ENCODE measurements at places on chromosomes 12 and 14.

DNA sequence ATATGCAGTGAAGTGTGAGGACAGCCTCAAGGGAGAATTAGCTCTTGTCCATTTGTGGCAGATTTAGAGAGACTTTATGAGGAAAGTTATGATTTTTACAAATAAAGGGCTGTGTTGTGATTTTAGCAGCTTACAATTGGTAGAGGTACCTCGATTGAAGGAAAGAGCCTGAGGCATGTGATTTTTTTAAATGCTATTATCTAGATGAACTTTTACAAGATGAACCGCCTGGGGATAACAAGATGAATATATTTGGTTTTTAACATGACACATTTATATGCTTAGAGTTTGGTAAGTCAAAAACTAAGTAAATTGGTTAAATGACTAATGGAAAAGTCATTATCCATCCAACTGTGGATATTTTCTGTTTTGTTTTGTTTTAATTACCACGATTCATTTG, 52.6 kb downstream of the AEBP2 start:
- no peak for DNase-seq

- DNase-seq: no peak
Observed at GRCh38 chr12:8037046-8037663, 4.6 kb downstream of the FOXJ2 start.

DNA sequence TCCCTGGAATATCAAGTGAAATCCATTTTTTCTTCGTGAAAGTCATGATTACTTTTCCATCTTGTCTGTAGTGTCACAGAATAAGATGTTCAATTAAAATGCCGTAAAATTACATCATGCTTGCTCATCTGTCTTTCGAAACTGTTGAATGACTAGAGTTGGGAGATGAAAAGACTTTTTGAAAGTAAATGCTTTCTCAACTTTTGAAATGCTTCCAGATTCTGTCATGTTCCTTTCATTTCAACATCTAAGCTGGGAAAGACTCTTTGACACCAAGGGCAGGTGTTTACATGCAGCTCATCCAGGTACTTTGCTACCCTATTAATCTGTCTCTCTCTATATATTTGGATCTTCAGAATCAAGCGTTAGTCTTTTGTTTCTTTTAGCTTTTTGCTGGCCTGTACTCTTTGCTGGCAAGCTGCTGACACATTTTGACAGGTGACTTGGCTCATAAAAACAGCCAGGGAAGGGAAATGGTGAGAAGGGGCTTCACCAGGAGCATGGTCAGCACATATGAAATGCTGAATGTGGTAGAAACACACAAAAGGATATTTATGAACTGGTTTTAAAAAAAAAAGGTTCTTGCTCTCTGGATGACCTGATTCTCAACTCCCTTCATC, 77.0 kb upstream of the METAP2 start:
- no peak for DNase-seq

- no peak for DNase-seq
Observed at GRCh38 chr12:74170645-74171477, 366.8 kb upstream of the ATXN7L3B start.

DNA sequence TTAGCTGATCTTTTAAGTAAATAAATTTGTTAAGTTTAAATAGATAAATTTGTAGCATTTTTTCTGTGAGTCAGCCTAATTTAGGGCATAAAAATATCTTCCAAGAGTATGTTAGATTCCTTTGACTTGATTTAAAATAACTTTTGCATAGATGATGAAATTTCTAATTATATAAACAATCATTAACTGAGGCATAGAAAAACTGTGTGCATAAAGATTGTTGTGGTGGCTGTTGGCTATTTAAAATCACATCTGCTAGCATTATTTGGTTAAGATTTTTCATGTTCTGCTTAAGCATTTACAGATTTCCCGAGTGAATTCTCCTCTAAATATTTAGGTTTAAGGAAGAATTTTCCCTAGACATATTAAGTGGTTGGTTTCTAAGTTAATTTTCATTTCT, 223.2 kb downstream of the FSCB start:
- no peak for DNase-seq

- no peak for DNase-seq
Observed at GRCh38 chr12:43841253-43841652, 5.4 kb downstream of the TMEM117 start.

DNA sequence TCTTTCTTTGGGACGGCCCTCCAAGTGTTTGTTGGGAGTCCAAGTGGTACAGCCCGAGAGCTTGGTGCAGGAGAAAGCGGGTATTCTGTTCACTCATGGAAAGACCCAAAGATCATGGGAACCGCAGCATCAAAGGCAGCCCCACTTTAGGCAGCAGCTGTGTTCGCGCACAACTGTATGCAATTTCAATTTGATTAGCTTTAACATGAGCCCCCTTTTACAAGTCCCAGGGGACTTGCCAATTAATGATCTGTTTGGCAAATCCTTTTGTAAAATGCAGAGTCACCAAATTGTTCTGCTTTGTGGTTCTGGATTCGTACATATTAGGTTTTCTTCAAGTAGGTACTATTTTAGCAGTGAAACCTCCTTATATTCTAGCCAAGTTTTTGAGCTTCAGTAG, 217.7 kb downstream of the AACS start:
- no peak for DNase-seq

GRCh38 chr12:20063116-20063515, 305.2 kb upstream of the PDE3A start:
- no peak for DNase-seq

DNA sequence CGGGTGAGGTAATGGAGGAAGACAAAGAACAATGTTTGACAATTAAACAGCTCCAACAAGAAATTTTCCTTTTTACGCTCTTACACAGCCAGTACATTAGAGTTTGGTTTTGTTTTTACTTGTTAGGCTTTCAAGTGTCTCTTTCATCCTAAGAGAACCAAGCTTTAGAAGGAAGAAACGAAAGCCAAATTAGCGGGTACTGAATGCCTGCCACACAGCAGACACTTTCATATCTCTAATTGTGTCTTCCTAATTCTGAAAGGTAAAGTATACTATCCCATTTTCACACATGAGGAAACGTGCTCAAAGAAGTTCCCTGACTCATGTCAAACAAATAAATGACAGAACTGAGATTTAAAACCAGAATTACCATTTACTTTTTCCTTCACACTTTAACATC, 65.0 kb downstream of the CDK17 start:
- DNase-seq: no peak

DNA sequence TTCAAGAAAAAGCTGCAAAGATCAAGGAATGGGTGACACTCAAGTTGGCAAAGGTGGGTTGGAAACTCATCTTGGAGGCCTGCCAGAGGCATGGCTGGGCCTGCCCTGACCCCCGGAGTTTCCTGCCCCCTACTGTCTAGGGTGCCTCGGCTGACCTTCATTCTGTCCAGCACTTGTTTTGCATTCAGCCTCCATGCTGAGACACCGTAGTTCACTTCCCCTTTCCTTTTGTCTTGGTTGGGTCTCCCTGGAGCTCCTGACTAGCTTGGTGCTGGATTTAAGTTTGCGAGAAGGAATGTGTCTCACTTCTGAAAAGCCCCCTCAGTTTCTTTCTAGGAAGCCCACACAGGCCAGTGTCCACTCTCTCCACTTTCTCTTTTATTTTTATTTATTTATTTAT, 26.5 kb downstream of the PLEKHH1 start:
- DNase-seq: no peak

- no peak for DNase-seq
Observed at GRCh38 chr14:60164404-60164711, 840 bp downstream of the DHRS7 start.

GRCh38 chr12:29191267-29191850, 42.3 kb downstream of the FAR2 start:
- DNase-seq: no peak

DNA sequence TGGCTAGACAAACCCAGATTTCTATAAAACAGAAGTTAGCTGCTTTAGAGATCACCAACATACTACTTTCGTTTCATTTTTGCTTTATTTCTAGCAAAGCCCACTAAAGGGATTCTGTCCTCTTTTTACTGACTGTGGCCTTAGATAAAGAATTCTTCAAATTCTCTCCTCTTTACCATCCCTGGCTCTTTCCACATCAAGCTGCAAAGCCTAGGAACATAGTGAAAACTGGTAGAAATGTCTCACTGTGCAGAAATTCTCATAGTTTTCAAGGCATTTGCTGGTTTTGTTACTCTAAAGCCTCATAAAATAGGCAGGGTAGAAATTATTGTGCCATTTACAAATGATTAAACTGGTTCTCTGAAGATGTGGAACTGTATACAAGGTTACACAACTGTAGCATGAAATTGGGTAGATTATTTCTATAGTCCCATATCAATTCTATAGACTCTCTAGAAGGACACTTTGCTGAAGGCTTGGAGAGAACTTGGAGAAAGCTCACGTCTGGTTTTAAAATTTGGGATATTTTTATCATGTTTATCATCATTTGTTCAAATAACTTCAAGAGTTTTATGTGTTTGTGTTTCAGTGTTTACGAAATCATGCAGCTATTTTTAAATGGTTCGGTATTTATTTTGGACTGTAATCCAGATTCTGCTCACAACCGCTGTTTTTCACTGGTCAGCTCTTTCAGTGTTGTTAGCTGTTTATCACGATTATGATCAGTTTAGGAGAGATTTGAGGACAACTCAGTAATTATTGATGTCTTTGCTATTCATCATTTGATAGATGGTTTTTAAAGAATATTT, 36.7 kb upstream of the CSRP2 start:
- DNase-seq: no peak

GRCh38 chr12:121765573-121765972, 27.9 kb downstream of the RHOF start:
- no peak for DNase-seq

DNA sequence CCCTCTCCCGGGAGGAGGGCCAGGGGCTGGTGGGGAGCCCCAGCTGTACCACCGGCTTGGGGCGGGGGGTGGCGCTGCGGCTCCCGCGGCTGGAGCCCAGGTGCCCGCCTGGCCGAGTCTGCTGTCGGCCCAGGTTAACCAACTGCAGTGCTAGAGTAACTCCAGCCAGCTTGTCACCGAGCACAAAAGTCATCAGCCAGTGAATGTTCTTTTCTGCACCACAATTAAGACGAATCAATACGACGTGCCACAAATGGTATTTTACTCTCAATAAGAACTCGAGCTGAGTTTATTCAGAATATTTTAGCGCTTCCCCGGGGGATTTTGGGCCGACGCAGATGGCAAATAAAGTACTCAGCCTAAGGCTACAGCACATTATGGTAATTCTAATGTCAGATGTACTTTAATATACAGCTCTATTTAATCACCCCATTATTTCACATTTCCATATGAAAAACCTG, 83.2 kb downstream of the BCL11B start:
- no peak for DNase-seq

GRCh38 chr12:112617153-112617505, 174.4 kb upstream of the RPH3A start:
- no peak for DNase-seq

- DNase-seq: peak; percentile 33
Observed at GRCh38 chr12:26122681-26123481, 2.0 kb downstream of the BHLHE41 start.

GRCh38 chr14:31283578-31284252, 76.1 kb upstream of the HECTD1 start:
- peak; percentile 63 for DNase-seq

DNA sequence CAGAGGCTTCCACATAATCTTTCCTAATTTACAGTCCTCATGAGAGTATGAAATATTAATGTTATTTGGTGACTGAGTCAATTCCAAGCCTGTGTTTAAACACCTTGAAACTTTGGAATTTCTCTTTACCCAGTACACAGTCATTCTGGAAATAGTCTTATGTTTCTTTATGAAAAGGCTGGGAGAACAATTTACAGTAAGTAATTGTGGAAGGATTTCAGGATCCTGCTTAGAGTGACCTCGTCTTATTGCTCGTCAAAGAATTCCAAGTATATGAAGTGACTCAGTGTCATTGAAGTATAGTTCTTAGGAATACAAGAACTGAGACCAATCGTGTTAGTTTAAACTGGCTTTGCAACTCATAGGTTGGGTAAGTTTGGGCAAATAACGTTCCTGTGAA, 634.2 kb downstream of the SLC16A7 start:
- DNase-seq: no peak

DNA sequence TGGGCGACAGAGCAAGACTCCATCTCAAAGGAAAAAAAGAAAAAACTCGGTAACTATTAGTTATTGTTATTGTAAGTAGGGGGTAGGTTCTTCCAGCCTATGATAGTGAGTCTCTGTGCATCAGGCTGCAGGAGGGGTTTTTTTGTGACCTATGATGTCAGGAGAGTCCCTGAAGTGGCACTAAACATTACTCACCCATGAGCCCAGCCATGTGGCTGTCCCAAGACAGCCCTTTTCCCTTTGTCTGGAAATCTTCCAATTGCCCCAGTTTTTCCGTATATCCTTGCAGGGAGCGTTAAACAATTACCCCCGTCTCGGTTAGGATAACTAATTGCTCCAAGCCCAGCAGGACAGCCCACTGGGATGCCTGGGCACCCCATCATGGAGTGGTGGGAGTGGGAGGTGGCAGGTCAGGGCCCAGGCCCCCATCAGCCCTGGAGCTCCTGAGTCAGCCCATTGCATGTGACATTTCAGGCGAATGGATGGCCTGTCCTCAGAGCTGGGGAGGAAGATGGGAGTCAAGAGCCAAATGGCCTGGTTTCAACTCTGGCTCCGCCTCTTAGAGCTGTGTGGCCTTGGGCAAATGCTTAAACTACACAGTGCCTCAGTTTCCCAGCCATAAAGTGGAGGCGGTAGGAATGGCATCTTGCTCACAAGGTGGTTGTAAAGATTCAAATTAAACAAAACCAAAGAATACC, 16.4 kb downstream of the PHETA1 start:
- DNase-seq: no peak

GRCh38 chr14:21018781-21019180, 6.1 kb downstream of the NDRG2 start:
- DNase-seq: no peak

- DNase-seq: no peak
Observed at GRCh38 chr14:74238974-74239847, at the start of gene VSX2. Gene VSX2, plus strand, starts transcription at chr14:74239449. Its CDS starts 113 bp downstream, at chr14:74239562.

DNA sequence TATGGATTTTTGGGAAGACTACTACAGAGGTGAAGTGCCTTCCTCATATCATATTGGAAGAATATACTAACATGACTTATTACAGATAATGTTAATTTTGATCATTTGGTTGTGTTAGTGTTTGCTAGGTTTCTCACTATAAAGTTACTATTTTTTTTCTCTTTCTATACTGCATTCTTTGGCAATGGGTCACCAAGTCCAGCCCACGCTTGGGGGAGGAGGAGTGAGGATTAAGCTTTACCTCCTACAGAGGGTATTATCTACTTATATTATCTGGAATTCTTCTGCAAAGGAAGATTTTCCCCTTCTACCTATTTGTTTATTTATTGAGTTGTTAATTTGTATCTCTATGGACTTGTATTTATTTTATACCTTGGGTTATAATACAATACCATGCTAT, 31.5 kb downstream of the SCN8A start:
- DNase-seq: no peak

DNA sequence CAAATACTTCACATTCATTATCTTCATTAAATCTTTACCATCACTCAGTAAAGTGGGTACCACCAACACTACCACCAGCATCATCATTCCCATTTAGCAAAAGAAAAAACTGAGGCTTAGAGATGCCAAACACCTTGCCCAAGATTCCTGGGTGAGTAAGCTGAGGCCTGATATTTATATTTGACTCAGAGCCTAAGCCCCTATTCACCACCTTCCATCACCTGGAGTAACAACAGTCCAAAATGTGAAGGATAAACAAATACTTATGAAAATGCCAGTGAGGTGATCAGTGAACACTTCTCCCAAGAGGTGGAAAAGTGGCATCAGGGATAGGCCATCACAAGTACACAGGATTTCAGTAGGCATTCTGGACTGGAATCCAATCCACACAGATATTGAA, 3.7 kb downstream of the SLC38A1 start:
- DNase-seq: no peak

Data from kidney capillary endothelial cell (primary cell).